ENCODE measurements at places on chromosomes 1 and 21.

- DNase-seq, result no peak
These were observed 64.1 kb upstream of the CACHD1 start for GRCh38 chr1:64405833-64406232.

DNA sequence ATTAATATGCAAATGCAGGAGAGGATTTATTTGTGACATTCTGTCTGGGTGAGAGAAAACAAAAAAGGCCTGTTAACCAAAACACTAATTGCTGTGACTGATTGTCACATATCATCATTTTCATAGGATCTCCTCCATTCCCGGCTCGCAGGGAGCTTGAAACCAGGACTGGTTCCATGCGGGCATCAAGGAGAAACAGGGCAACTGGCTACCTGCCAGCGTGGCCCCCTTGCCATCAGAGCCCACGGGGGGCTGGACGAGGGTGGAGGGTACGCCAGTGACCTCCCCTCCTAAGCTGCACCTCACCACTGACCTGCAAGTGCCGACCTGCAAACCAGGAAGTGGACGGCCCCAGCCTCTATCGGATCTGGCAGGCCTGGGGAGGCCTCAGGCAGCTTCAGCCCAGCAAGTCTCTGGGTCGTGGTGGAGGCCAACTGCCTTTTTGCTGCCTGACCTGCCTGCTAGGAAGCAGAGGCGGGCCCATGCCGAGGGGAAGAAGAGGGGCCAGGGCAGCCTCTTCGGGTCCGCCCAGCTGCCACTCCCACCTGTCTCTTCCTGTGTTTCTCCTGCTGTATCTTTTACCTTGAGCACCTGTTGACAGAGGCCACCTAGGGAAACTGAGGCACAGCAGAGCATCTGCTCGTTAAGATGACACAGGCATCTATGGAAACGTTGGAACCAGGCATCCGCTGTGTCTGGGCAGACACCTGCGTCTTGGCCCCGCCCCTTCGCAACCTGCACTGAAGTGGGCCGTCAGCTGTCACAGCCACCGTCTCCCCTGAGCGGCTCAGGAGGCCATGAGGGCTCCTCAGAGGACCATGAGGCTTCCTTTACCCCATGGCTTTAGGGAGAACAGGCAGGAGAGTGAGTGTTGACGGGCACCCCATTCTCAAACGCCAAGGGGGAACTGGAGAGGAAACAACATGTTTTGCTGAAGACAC, 74.8 kb downstream of the CASZ1 start:
- DNase-seq, result no peak

DNA sequence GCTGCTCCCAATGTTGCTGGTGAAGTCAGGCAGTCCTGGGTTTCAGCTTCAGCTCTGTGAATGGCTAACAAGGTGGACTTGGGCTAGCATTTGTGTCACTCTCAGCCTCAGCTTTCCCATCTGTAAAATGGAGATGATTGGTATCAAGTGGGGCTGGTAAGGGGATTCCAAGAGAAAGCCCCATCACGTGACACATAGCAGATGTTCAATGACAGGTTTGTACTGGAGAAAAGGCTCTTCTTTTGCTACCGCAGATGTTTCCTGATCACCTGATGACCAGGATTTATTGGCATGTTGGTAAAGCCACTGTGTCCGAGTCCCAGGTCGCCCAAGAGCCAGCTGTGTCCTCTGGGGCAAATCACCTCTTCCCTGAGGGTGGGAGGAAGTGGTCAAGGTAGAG, 335.0 kb downstream of the MATN1 start:
- no peak for DNase-seq

GRCh38 chr1:30695439-30695841, 27.9 kb downstream of the MATN1 start:
- no peak for DNase-seq

- no peak for DNase-seq
These were observed 379.4 kb downstream of the PLPP3 start for GRCh38 chr1:56199956-56200355.

DNA sequence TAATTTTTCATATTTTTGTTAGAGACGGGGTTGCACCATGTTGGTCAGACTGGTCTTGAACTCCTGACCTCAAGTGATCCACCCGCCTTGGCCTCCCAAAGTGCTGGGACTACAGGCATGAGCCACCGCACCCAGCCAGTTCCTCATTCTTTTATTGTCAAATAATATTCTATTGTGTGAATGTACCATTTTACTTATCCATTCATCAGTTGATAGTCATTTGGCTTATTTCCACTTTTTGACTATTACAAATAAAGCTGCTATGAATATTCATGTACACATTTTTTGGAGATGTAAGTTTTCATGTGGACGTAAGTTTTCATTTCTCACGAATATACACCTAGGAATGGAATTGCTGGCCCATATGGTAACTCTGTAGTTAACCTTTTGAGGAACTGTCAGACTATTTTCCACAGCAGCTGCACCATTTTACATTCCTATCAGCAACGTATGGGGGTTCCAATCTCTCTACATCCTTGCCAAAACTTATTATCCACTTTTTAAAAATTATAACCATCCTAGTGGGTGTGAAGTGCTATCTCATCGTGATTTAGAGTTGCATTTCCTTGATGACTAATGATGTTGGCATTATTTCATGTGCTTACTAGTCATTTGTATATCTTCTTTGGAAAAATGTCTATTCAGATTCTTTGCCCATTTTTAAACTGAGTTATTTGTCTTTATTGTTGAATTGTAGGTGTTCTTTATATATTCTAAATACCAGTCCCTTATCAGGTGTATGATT, 12.7 kb downstream of the PACC1 start:
- no peak for DNase-seq

DNA sequence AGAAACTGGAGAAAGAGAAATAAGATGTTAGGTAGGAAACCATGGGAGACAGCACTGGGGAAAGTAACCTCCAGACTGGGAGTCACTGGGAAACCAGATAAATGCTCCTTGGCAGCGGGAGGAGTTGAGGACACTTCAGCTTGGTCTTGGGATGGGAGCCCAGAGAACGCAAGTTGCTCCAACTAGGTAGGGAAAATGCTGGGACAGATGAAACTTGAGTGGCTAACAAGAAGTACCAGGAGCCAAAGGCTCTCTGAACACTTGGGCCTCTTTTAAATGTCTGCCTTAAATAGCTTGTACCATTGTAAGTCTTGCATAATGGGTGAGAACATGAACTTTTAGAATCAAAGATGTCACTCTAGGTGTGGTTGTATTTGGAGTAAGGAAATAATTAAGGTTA, 3.0 kb downstream of the NMNAT1 start:
- DNase-seq, result no peak

DNA sequence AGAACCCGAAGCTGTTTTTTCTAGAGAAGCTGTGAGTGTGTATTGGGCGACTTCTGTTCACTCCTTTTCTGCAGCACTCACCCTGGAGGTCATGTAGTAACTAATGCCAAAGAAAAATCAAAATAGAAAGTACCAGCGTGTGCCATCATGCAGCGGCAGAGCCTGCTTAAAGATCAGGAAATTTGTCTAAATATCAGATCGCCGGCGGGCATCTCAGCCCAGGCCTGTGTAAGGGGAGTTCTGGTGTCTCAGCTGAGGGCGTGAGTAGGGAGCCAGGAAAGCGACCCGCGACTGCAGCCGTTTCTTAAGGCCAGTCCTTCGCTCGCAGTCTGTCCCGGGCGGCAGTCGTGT, 768 bp downstream of the EDARADD start:
- no peak for DNase-seq

GRCh38 chr1:46556822-46557221, 5.4 kb upstream of the KNCN start:
- no peak for DNase-seq

DNA sequence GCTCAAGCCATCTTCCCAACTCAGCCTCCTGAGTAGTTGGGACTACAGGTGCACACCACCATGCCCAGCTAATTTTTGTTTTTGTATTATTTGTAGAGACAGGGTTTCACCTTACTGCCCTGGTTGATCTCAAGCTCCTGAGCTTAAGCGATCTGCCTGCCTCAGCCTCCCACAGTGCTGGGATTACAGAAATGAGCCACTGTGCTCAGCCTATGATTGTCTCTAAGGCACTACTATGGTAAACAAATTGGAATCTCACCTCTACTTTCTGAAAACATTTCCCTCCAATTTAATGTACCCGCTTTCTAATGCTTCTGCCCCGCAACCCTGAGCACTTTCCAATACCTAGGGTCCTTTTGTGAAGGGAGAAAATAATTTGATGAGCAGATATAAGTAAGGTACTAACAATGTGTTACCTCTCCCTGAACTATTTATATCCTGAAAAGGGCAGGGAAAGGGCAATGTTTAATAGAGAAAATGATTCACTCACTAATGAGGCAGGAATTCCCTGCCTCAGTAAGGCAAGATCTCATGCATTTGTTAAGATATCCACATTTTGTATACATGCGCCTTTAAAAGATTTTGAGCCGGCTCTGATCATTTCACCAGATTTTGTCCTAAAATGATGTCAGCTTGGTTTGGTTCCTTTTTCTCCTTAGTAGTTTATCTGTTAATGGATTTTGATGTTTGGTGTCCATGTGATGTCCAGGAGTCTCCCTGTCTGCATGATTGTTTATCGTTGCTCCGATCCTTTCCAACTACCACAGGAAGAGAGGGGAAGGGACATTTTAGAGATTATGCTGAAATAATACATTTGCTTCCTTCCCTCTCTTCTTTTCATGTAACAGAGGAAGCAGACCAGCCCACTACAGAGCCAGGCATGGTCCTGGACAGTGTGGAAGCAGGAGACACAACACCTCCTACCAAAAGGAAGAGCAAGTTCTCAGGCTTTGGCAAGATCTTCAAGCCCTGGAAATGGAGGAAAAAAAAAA, 47.3 kb upstream of the RCC1 start:
- no peak for DNase-seq

GRCh38 chr1:200518524-200518923, 102.0 kb downstream of the KIF14 start:
- no peak for DNase-seq

DNA sequence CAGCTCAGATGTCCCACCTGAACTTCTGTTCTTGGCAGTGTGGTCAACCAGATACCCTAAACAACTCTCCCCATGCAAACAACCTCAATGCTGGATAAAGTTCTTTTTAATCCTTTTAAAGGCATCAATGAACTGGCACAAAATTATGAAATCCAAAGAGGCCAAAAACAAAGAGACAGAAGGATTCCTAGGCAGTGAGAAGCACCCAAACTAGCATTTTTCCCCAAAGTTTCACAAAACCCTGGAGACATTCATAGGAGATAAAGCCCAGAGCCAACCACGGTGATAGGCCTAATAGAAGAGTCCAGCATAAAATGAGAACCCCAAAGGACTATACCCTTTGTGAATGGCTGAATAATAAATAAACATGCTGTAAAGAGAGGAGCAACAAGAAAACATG, 50.7 kb downstream of the MATN1 start:
- DNase-seq, result no peak

DNA sequence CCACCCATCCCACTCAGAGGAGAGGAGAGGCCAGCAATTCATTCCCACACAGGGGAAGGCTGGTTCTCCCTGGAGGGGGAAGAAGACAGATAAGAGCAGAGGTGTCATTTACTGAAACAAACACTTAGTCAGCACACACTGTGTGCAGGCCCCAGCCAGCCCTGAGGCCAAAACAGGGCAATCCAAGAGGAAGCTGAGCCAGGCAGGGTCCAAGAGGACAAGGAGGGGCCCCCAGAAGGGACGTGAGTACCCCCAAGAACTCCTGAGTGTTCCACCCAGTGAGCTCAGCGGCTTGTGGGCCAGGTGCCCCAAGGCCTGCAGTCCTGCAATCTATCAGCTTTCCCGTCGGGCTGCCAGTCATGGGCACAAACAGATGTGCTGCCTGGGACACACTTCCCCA, 15.8 kb downstream of the ADGRB2 start:
- no peak for DNase-seq

GRCh38 chr1:44684525-44684924, 10.0 kb downstream of the ARMH1 start:
- DNase-seq, result no peak

- DNase-seq, result no peak
These were observed 18.9 kb downstream of the SPATA46 start for GRCh38 chr1:162357681-162358266.

GRCh38 chr1:64574301-64574700, 104.4 kb downstream of the CACHD1 start:
- DNase-seq, result no peak

- no peak for DNase-seq
These were observed 130.3 kb upstream of the NRIP1 start for GRCh38 chr21:15195104-15195503.

DNA sequence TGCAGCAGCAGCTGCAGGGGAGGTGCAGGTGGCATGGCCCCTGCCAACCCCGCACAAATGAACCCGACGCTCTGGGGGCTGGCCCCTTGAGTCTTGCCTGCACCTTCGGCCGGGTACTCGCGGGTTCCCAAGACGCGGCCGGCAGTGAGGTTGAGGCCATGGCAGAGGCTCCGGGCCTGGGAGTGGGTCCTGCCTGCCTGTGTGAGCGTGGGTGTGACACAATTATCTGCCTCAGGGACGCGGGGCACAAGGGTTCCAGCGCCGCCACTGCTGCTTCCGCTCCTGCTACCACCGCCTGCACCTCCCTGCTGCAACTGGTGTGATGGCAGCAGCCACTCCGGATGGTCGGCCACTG, 20.9 kb upstream of the TGFB2 start:
- DNase-seq, result no peak

- DNase-seq, result no peak
These were observed 40.6 kb upstream of the NEGR1 start for GRCh38 chr1:72322910-72323309.

GRCh38 chr1:245679821-245680780, 525.3 kb downstream of the KIF26B start:
- no peak for DNase-seq

DNA sequence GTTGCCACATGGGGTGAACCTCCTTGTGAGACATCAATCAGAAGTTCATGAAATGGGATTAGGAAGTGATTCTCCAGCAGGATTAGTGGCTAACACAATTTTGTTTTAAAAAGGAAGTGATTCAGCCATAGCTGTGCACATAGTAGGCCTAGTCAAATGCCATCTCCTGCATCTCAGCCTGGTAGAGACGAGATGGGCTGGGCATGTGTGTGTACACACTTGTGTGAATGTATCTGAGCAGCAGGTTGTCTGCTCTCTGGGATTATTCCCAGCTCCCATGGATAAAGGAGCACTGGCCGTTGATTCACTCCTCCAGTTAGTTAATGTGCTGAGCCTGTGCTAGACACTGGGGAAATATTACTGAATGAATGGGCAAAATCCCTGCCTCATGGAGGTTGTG, 2.0 kb downstream of the FOXE3 start:
- no peak for DNase-seq

DNA sequence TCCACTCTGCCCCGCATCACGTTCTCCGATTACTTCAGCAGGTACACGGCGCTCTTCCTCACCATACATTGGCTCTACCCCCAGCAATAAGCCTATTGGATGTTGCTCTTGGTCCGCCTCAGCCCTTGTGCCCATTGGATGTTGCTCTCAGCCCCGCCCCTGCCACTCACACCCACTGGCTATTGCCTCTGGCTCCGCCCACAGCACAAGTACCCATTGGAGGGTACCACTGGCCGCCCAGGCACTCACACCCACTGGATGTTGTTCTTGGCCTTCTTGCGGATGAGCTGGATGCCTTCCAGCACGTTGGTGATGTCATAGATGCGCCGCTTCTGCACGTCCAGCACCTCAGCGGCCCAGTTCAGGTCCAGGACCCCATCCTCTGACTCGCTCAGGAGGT, 9.4 kb downstream of the E2F2 start:
- DNase-seq, result no peak

All from T-helper 9 cell (primary cell).